ENCODE measurements at places on chromosomes 7 and 10.
A peak's percentile ranks its signal among the peaks of the same experiment; 100 is the strongest.

DNA sequence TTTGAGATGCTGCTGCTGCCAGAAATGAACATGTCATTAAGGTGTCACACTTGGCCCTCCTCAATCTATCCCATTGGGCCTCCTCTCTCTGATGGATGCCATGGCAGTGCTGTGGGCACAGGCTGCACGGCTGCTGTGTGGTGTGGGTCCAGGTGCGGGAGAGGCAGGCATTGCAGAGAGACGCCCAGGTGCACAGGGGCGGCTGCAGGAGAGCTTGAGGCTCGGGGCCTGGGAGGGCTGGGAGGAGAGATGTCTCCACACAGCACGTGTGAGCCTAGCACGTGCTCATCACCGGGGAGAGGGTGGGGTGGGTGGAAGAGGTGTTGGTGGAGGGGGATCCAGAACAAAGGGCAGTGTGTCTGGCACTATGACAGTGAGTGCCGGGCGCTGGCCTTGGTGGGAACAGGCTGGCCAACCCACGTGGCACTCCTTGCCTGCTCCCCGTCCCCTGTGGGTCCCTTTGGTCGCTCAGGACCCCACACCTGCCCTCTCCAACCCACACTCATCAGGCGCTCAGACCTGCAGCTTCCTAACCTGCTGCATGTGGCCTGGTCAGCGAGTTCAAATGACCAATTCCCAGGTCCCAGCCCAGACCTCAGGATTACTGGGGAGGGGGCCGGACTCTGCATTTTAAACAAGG lies 39.9 kb upstream of the BNIP3 start:
- DNase-seq: no peak

DNA sequence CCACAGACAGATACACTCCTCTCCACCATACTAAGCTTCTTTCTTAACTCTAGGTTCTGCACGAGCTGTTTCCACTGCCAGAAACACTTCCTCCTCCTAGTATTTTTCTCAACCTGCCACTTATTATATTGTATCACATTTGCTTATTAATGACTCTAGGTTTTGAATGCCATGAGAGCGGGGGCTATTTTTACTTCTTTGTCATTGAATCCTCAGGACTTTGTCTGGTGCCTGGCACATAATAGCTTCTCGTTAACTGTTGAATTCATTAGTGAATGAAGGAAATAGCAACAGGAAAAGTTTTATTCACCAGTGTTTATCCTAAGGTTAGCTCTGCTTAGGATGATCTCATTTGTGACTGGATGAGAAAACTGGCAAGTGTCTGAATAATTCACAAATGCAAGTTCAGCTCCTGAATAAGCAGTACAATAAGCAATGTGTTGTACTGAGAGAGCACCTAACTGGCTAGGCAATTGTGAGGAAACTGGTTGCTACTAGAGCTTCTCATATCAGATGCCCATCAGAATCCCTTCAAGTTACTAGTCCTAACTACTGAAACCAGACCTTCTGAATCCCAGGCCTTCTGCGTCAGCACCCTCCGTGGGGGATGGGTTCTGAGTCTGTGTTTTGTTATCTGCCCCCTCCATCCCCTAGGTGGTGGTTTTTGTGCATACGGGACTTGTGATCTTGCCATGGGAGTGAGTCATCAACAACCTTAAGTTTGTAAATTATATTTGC lies 92.7 kb downstream of the LSMEM1 start:
- no peak for DNase-seq

- DNase-seq: no peak
Observed at GRCh38 chr10:113108194-113108835, 158.3 kb downstream of the TCF7L2 start.

GRCh38 chr7:29315122-29315891 lies 120.7 kb downstream of the CHN2 start:
- no peak for DNase-seq

- DNase-seq: no peak
Observed at GRCh38 chr10:99742701-99743100, 10.7 kb downstream of the CUTC start.

DNA sequence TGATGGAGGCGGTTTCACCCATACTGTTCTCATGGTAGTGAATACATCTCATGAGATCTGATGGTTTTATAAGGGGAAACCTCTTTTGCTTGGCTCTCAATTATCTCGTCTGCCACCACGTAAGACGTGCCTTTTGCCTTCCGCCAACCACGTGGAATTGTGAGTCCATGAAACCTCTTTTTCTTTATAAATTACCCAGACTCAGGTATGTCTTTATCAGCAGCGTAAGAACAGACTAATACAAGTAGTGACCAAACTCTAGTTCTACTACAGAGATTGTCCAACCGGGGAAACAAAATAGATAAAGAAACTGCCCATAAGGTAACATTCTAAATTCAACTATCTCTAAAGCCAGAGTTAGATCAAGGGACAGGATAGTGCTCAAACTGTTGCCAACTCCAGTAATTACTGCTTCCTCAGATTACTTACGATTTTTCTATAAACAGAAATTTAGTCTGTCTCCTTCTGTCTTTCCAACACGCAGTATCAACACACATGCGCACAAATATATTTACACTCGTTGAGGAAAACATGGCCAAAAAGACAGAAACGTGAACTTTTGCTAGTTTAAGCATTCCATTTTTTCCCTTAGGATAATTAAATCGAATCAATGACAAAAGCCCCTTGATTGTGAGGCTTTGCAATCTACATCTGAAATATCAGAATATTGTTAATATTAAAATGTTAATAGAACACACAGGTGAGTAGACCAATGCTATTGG lies 36.9 kb downstream of the CREB3L2 start:
- no peak for DNase-seq

DNA sequence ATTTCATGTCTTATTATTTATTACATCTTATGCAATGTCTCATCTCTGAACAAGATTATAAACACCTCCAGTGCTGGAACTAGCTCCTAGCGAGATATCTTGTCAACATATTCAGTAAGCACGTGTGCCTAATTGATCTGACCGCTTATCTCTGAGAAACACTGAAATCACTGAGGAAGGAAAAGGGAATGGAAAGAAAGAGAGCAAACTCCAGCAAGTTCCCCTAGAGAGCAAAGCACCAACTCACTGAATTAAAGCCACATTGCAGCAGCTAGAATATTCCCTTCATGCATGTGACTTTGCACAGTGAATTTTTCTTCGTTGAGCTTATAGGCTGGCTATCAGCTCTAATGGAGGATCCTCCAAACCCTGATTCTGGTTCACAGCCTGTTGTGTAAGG lies 177.1 kb upstream of the FRMD4A start:
- DNase-seq: no peak

DNA sequence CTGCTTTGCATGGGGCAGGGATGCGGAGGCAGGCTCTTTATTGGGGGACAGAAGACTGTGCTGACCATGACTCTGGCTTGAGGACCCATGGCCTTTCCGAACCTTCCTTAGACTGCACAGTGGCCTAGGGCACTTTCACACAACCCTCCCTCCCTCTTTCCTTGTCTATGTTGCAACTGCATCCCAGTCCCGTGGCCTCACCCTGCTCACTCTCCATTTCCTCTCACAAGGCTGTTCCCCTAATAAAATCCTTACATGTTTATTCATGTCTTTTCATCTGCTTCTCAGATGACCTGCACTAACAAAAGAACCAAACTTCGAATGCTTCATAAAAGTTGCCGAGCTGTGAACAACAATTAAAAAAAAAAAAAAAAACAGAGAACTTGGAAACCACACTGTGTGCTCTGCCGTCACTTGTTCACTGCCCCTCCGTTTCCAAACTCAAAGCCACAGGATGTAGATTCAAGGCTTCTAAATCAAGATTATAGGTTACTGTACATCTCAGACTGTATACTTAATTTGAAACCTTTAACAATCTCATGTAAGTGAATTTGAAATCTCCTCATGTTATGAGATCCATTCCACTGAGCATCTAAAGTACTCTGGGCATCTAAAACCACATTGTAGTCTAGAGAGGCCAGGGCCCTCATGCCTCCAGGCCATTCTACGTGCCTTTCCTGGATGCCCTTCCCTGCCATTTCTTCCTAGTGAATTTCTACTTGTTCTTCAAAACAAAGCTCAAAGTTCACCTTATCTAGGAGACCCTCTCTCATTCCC lies 265.9 kb downstream of the SNX13 start:
- no peak for DNase-seq

GRCh38 chr7:13262929-13263530 lies 575.6 kb downstream of the ARL4A start:
- DNase-seq: no peak

DNA sequence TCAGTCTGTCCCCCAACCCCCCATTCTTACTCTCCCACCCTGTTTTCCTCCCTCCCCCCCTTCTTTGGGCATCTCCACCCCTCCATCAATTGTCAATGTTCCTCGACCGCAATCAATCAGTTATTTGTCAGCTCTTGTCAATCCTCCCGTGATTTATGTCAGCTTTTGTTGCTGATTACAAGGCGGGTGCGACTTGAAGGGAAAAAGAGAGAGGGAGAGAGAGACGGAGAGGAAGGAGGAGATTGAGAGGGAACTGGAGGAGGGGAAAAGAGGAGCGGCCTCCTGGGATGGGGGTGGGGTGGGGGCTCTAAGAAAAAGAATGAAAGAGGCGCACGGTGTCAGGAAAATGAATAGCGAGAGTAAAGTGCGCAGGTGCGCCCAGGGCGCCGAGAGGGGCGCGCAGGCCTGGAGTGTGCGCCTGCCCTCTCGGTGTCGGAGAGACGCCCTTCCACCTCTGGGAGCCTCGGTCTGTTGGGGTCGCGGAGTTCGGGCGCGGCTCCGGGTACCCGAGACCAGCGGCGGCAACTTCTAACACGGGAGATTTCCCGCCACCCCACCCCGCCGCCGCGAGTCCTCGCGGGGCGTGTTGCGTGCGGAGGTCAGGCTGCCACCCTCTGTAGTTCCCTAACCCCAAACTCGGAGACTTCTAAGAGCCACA lies 1.1 kb upstream of the ZNF503 start:
- DNase-seq: no peak

GRCh38 chr10:34701194-34701593 lies 113.9 kb downstream of the PARD3 start:
- DNase-seq: no peak

- DNase-seq: no peak
Observed at GRCh38 chr10:114652402-114653368, 5.4 kb downstream of the ABLIM1 start.

DNA sequence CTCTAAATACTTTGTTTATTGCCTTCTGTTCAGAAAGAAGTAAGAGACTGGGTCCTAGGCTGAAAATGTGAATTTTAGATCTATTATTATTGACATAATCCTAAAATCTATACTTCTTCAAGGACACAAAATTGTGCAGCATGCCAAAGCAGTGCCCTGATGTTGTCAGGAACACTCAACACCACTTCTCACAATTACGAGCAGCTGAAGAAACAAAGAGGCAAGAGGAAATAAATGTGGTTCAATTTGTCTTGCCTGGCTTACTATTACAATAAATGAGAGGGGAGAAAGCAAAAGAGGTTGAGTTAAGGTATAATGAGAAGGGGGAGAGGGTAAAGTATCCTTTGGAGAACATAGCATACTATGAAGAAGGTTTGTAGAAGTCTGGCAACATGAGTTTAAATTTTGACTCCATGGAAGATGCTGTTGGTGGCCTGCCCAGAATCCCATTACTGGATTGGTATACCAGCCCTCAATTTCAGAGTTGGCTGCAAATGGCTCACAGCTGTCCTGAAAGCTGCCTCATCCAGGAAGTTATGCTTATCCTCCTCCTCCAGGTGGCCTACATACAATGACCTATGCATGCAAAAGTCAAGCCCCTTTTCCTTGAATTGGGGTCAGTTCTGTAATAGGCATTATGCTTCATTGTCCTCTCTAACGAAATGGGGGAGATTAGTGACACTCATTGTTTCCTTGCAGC lies 274.6 kb upstream of the SMIM30 start:
- no peak for DNase-seq

- DNase-seq: no peak
Observed at GRCh38 chr10:31359979-31360378, 41.0 kb downstream of the ZEB1 start.

DNA sequence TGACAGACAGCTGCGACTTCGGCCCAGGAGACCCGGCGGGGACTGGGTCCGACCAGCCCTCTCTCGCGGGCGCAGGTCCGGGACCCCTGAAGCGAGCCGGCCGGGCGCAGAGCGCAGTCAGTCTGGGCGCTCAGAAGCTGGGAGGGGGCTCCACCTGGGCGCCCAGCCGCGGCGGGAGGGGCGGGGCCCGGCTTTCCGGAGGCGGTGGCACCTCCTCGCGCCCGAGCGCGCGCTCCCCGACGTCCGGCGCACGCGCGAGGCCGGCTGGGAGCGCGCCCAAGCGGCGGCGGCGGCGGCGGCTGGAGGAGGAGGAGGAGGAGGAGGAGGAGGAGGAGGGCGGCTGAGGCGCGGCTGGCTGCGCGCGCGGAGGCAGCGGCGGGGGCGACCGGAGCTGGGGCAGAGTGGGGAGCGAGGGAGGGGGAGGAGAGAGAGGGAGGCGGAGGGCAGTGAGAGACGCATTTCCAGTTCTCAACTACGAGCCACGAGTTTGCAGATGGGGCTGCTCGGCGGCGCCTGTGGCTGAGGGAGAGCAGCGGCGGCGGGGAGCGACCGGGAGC lies at the start of gene PALS2:
PALS2 (plus strand) TSS at position 456 of the 557 bp plus-strand sequence. CDS start 50,216 bp downstream, outside the sequence.
- DNase-seq: peak; percentile 12

- DNase-seq: peak; percentile 9
Observed at GRCh38 chr10:14325325-14325955, 5.3 kb downstream of the FRMD4A start.

GRCh38 chr10:13788711-13789447 lies 202.1 kb downstream of the PRPF18 start:
- no peak for DNase-seq

DNA sequence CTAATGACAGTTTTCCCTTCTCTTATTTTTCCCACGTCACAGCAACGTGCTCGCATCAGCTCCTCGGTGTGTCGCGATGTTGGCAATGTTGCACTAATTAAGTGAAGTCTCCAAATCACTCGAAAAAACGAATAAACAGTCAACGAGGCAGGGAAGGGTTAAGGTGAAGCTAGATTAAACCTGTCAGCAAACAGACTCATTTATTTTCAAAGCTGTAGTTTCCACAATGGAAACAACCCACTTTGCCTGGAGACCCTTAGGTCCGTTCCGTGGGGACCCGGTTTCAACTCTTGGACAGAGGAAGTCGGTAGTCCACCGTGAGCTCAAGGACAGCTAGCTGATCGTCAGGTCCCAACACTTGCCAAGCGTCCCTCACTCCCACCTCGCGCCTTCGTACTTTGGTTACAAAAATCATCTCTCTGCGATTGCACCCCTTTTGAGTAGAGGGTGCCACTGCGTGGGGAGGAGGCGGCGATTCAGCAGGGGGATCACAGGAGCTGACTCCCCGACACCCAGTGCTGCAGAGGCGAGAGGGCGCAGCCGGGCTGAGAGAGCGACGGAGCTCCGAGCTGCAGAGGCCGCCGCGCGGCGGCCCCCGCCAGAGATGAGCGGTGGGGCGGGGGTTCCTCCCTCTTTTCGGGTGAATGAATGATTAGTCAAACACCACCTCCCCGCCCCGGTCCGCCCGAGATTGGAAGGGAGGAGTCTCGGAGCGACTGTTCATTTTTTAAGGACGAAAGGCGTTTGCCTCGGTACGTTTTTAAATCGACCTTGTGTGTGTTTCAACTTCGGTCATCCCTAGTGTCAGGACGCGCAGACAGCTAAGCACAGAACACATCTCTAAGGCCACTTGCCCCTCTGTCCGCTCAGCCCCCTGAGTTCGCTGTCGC lies 1.3 kb upstream of the BMPER start:
- DNase-seq: peak; percentile 52

All from HS-27A (cell line).